Colonic mucosa (tissue), 4 donors: ENCODE measurements at places on chromosomes 2 and 18.
A peak's percentile ranks its signal among the peaks of the same experiment; 100 is the strongest.

DNA sequence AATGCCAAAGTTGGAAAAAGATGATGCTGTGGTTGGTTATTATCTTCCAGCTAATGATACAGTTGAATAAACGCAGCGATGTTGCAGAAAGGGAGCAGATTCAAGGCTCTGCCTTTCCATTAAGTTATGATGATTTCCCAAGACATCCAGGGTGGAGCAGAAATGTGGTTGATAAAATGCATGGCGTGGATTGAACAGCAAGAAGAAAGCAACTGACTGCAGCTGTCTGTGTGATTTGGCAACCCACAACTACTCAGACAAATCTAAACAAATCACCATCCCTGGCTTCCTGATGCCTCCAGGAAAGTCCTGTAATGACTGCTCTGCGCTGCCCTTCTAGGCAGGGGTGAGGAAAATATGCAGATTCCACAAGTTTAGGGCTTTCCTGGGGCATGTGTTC is 166.3 kb downstream of the NRP2 start:
- no peak for DNase-seq

- peak; percentile 79 for DNase-seq
Measured at GRCh38 chr2:101697124-101698013, at the start of gene MAP4K4. Gene MAP4K4 (plus strand): TSS chr2:101697707. CDS start chr2:101698081, 374 bp downstream.

DNA sequence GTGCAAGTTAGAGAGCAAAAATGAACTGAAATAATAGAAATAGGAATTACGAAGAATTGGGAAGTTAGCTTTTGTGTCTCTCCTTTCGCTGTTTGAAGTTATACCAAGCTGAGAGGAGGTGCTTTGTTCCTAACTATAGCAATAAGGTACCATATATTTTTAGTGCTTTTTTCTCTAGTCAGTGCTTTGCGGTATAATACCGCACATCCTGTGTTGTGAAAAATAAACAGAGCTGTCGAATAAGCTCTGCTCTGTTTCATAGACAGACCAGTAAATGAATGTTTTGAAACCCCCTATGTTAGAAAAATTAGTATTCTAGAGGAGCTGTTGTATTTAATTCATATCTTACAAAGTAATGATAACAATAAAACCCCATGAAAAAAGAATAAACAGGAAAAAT is 130.8 kb downstream of the MAP4K4 start:
- no peak for DNase-seq

DNA sequence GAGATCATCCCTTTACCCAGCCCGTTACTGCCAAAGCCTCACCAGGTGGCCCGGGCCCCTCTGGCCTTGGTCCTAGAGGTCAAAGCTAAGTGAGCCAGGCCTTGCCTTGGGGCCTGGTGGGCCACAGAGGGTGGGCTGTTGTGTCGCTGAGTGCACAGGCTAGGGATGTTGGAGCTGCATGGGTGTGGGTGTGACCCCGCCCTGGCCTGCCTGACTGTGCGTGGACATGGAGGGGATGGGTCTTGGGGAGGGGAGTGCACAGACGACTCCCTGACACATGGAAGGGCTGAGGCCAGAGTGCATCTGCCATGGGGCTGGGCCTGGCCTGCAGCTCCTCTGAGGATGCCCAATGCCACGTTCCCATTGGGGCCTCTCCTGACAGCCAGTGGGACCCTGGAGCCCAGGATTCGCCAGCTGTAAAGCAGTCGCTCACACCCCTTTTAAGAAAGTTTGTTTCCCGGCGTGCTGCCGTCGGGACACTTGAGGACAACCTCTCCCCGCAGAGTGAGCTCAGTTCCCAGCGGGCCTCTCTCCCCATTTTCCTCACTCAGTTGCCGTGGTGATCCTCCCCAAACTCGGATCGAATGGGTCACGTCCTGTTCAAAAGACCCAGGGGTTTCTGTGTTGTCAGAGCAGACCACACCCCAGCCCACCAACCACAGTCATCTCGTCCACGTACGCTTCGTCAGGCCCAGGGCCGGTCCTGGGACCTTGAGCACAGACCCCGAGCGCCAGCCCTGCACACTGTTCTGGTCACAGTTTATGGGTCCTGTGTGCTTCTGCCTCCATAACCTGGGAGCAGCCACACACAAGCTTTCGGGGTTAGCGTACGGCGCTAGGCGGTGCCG is 93.5 kb downstream of the NFATC1 start:
- no peak for DNase-seq

DNA sequence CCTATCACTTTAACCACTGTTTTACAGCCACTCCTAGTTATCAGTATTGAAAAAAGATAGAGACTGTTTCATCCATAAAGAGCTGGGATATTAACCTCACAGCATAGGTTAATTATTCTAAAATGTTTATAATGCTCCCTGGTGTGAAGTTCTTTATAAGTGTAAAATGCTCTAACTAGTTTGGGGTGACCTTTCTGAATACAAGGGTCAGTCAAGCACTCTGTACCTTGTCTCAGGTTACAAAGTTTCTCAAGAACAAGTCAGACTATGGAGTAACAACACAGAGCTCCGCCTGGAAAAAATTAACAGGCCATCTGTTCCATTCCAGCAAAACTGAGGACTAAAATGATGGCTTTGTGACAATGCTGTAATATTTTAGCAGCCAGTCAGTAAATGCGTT is 107.4 kb downstream of the NOL4 start:
- DNase-seq = no peak

DNA sequence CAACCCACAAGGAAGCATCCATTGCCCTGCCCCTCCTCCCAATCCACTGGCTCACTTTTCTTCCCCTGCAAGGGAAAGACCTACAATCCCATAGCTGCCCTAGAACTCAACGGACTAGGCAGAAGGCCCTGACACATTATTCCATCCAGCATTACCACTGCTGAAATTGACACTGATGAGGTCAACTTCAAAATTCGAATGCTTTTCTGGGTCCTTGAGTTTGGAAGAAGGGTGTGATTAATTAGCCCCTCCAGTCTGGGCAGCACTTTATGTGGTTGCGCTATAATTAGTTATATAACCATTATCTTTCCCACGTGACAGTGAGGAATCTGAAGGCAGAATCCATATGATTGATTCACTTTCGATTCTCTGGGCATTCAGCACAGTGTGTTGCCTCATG is 55.7 kb downstream of the EVA1A start:
- DNase-seq = no peak

- peak; percentile 82 for DNase-seq
Measured at GRCh38 chr2:8693157-8693821, 11.4 kb downstream of the ID2 start.

DNA sequence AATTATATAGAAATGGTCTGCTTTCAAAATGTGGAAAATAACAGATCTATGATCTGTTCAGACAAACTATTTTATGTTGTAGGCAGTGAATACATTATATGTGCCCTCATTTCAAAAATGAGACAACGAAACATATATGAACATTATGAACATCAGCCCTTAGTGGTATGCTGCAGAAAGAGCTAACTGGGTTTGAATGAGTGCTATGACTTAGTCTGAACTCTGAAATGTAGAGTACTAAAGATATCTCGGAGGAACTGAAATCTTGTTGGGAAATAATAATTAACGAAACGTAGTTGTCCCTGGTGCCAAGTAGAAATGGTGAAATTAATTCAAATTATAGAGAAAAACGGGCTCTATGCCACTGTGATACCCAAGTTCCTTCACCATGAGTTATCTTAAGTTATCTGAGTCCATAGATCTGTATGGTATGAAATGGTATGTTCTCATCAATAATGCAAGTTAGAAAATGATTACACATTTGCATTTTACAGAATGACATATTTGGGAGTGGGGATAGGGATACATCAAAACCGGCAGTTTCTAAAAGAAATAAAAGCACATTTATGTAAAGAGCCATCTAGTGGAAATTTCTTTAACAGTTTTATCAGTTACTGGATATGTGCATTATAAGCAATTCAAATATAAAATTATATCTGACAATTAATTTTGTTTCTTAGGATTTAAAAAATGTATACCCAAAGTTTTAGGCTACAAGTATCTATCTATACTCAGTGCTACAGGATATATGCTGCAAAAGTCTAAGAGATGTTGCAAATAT is 26.7 kb downstream of the STARD6 start:
- DNase-seq = no peak

DNA sequence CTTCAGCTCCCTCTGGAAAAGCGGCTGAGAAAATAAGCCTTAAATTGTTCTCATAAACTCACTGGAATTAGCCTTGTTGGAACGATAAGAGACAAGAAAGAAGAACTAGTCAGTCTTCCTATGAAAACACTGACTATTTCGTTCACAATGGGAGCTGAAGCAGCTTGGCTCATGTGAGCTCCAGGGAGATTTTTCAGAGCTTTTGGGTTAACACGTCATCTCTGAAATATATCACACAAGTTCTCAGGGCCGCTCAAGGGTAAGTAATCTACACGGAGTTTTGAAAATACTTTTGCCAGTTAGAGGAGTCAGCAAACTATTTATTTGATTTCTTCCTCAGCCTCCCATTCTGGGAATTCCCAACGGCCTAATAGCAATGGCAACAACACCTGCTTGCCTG is 316.2 kb upstream of the MGAT5 start:
- DNase-seq = no peak

GRCh38 chr2:194380011-194380410 is 1277.0 kb upstream of the SLC39A10 start:
- DNase-seq = no peak

DNA sequence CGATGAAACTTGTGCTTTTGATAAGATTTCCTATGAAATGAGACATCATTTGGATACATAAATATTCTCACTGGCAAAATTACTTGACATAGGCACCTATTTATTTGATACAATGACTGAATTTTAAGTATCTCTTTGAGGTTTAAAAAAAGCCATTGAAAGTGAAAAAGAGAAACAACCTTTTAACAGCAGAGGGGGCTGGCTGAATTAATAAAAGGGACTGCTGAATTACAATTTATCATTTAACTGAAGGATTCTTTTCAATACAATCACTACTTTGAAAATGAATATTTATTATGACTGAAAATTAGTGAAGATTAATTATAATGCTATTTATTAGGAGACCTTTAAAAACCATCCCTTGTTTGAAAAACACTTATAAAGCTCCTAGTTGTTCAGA is 335.3 kb downstream of the DLGAP1 start:
- DNase-seq = no peak

- no peak for DNase-seq
Measured at GRCh38 chr2:197672371-197672893, 3.0 kb downstream of the RFTN2 start.

DNA sequence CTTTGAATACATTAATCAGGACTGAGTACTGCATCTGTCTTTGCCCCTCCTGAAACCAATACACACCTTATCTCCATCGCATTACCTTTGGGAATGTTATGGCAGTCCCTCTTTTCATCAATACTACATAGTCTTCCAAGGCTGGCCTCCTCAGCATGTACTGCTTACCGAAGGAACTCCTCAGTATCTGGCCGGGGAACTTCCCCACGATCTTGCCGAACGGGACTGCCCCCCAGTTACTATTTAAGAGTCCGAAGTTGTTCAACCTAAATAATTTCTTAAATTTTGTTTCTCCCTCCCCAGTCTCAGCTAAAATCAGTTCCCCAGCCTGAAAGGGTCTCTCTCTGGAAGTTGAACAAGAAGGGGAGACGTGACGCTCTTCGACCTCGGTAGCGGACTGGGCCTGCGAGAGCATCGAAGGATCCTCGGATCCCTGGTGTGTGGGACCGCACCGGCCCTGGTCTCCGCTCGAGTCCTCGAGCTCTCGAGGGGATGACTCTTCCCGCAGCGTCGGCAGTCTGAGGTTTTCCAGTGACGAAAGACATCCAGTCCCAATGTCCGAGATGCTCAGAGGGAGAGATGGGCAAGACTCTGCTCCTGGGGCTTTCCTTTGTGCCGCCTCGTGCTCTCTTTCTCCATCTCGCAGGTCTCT is 489 bp downstream of the TRMT61B start:
- peak; percentile 24 for DNase-seq

DNA sequence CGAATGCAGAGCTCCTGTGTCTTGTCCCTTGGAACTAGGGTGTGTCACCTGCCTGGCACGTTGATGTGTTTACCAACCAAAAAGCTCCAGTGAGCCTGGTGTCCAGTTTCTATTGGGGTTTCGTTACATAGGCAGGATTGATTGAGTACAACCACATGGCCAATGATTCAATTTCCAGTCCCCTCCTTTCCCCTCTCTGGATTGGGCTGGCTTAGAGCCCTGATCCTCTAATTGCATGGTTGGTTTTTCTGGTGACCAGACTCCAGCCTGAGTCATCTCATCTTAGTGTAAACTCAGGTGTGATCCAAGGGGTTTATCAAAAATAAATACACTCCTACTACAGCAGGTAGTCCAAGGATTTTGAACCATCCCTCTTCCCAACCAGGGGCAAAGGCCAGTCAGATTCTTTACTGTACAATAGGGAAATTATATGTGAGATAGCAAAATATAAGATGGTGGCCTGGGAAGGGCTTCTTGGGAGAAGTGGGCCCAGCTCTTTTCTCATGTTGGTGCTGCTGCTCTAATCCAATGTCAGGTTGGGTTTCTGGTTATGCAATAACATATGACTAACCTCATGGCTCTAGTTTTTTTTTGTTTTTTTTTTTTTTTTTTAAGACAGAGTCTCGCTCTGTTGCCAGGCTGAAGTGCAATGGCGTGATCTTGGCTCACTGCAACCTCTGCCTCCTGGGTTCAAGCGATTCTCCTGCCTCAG is 64.7 kb upstream of the MGAT5 start:
- peak; percentile 71 for DNase-seq

- DNase-seq = no peak
Measured at GRCh38 chr18:11661430-11661829, 27.6 kb upstream of the GNAL start.

- DNase-seq = peak; percentile 39
Measured at GRCh38 chr18:5463390-5463789, 80.4 kb downstream of the EPB41L3 start.

GRCh38 chr2:16738361-16739225 is 73.0 kb upstream of the CYRIA start:
- no peak for DNase-seq

GRCh38 chr2:20352581-20353216 is 2.1 kb upstream of the PUM2 start:
- no peak for DNase-seq

GRCh38 chr18:58196881-58197872 is 153.2 kb downstream of the NEDD4L start:
- DNase-seq = peak; percentile 59

DNA sequence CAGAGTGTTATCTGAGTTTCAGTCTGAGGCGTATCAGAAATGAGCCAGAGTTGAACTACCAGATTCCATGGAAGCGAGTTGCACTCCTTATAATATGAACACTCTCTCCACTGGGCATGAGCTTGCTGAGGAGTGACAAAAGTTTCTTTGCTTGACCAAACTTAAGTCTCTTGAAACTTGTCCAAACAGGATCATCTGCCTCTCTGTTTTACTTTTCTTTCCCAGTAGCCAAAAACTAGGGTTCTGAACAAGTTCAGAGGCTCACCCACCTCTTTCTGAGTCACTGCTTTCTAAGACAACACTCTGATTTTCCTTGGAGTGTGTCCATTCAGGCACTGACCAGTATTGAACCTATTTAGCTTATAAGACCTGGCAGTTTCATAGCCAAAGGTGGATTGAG is 233.2 kb upstream of the TCF4 start:
- DNase-seq = no peak

GRCh38 chr2:179247318-179248023 is 17.2 kb downstream of the SESTD1 start:
- DNase-seq = no peak

- peak; percentile 67 for DNase-seq
Measured at GRCh38 chr18:79528846-79529245, 133.1 kb downstream of the NFATC1 start.

- DNase-seq = no peak
Measured at GRCh38 chr18:48893061-48893607, 57.6 kb downstream of the SMAD7 start.
